ENCODE measurements at places on chromosomes 7 and 10. TPM values are rescaled to one million over a fixed set of nuclear protein-coding genes. Genes with fewer than 3 reads are reported as not detected.

The ADAM12 gene
- 0.92 TPM for total RNA-seq

DNA sequence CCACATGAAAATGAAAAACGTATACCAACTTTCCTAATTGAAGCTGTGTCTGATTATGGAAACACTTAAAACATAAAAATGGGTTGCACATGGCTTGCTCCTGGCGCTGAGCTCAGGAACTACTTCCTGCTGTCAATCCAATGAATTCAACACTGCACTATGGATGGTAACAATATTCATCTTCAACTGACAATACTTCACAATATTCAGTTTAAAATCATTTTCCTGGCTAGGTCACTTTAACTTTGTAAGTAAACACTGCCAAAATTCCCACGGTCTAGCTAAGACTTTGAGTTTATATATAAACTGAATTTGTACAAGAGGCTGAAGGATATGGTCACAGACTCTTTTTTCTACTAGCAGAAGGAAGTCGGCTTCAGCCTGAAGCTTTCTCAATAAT, 556.9 kb downstream of the TNS3 start:
- no peak overlapping the region for H3K4me3 ChIP-seq
- no peaks in the 10 kb centered on the region for H3K27me3 ChIP-seq
- H3K36me3 ChIP-seq: no peaks in the 10 kb centered on the region
- no peaks in the 10 kb centered on the region for H3K4me1 ChIP-seq

The HYAL4 gene
- total RNA-seq: 0.89 TPM

GRCh38 chr7:159105832-159106811, 38.5 kb downstream of the VIPR2 start:
- no peak for DNase-seq
- no peaks in the 10 kb centered on the region for H3K27me3 ChIP-seq

DNA sequence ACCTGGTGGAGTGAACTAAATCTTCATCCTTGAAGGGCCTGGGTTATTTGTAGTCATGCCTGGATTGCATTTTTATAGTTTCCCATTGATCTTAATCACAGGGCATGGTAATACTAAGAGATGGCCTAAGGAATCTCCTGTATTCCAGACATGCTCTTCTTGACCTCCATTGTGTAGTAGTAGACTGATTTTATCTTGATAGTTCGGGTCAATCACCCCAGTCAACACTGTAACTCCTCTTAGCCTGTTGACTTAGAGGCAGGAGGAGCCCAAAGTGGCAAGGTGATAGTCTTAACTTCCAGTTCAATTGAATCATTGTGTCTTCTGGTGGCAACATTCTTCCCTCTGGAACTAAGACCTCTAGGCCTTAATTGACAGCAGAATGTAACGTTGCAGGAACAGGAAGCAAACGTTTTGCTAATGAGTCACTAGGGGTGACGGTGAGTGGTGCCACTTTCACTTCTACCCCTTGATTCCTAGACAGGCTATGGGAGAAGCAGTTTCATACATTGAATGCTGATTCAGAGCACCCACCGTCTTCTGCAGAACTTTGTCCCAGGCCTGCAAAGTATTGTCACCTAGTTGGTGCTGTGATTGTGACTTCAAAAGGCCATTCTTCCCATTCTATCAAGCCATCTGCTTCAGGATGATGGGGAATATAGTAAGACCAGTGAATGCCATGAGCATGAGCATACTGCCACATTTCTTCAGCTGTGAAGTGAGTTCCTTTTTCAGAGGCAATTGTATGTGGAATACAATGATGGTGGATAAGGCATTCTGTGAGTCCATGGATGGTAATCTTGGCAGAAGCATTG, 24.0 kb upstream of the PAPSS2 start:
- no peaks in the 10 kb centered on the region for H3K36me3 ChIP-seq
- DNase-seq: no peak
- H3K27ac ChIP-seq: no peak overlapping the region
